ENCODE measurements at places on chromosomes 5 and 9. TPM values are rescaled to one million over a fixed set of nuclear protein-coding genes. Genes with fewer than 3 reads are reported as not detected.

- DNase-seq, result no peak
- no peaks in the 10 kb centered on the region for H3K27me3 ChIP-seq
- H3K4me1 ChIP-seq, result peaks cover 43% of the 10 kb centered on the region
- no peak overlapping the region for H3K4me3 ChIP-seq
- 0 out of 2 replicates have a peak overlapping the region, but pooled peaks have one; percentile 1 for H3K27ac ChIP-seq
- H3K36me3 ChIP-seq, result no peaks in the 10 kb centered on the region
Measured at GRCh38 chr9:37998881-37999587, 70.0 kb downstream of the SHB start.

DNA sequence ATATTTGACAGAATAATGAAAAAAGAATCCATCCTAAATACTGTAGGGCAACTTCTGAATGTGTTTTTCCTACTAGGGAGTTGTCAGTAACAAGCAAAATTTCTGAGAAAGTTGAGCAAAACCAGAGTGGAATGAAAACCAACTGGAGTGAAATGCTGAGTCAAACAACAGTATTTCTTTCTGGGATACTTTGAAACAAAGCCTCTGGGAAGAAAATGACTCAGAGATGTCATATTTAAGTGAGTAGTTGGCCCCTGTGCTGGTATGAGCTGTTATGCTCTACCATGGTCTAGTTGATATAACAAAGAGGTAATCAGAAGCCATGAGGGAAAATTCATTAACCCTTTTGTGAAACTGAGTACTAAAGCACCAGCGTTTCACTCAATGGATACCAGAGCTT, 372.1 kb upstream of the C9orf72 start:
- H3K36me3 ChIP-seq, result no peaks in the 10 kb centered on the region
- no peak for DNase-seq
- no peak overlapping the region for H3K4me3 ChIP-seq
- H3K27ac ChIP-seq, result no peak overlapping the region
- no peaks in the 10 kb centered on the region for H3K4me1 ChIP-seq

DNA sequence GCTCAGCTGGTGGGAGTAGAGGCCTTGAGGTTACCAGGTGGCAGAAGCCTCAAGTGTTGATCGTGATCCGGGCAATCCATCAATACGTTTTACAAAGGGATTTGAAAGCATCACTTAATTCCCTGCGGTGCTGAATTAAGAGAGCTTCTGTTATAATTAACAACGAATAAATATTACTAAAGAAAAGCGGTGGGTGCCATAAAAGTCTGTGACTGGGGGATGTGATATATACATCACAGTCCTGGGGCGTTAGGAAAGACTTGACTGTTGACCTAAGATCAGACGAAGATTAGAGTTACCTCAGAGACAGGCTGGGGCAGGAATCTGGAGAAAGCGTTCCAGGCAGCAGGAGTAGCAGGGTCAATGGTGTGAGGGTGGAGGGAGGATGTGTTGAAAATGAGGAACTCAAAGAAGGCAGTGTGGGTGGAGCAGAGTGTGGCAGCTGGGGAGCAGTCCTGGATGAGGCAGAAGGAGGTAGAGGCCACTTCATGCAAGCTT, 6.7 kb upstream of the C5orf63 start:
- H3K27ac ChIP-seq, result no peak overlapping the region
- H3K4me3 ChIP-seq, result no peak overlapping the region
- H3K27me3 ChIP-seq, result no peaks in the 10 kb centered on the region
- H3K36me3 ChIP-seq, result no peaks in the 10 kb centered on the region

DNA sequence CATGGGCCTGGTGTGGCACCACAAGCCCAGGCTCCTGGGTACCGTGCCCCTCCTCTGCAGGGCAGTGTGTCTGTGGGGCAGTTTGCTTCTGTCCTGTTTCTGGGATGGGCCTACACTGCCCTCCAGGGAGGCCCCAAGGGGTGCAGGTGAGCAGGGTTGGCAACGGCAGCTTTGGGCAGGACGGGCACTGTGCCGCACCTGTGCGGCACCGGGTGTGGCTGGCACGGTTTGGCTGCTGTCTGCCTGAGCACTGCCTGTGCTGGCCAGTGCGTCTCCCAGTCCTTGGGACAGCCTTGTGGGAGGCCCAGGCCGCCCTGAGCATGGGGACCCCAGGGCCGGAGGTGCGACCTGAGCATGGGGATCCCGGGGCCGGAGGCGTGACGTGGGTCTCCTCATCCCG, 37.2 kb downstream of the RXRA start:
- no peak overlapping the region for H3K4me3 ChIP-seq
- no peaks in the 10 kb centered on the region for H3K4me1 ChIP-seq
- H3K27ac ChIP-seq, result no peak overlapping the region
- H3K27me3 ChIP-seq, result no peaks in the 10 kb centered on the region

DNA sequence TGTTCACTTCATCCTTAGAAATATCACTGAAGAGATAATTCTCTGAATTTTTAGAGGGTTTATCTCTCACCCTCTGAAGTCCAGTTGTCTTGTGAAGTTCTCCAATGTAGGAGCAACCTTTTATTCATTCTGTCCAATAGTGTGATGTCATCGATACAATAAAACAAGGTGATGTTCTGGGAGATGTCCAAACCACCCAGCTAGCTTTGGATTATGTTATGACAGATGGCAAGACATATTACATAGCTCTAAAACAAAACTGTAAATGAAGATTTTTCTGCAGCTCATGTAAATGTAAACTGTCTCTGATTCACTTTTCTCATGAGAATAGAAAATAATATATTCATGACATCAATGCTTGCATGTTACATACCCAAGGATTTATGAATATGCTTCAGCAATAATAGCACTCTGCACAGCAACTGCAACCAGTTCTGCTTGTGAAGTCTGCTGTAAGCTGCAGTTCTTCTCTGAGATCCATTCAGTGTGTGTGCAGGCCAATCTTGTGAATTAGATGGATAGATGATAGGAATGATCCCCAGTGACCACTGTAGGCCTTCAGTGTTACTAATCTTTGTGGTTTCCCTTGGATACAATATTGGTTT, 172.6 kb upstream of the CDH12 start:
- no peaks in the 10 kb centered on the region for H3K4me1 ChIP-seq
- H3K27ac ChIP-seq, result no peak overlapping the region

DNA sequence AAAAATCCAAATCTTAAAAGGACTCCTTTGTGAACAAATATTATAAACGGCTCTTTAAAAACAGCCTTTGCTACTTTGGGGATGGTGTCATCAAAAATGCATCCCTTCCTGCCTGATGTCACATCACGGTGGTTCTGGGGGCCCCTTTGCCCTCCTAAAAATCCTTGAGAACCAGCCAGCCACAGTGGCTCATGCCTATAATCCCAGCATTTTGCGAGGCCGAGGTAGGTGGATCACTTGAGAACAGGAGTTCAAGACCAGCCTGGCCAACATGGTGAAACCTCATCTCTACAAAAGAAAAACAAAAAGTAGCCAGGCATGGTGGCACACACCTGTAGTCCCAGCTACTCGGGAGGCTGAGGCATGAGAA, 43.9 kb downstream of the FNBP1 start:
- DNase-seq, result no peak
- peak overlapping the region; percentile 54 for H3K27ac ChIP-seq
- no peaks in the 10 kb centered on the region for H3K27me3 ChIP-seq
- H3K36me3 ChIP-seq, result peaks cover 32% of the 10 kb centered on the region
- H3K4me3 ChIP-seq, result no peak overlapping the region
- H3K4me1 ChIP-seq, result peaks cover 63% of the 10 kb centered on the region

DNA sequence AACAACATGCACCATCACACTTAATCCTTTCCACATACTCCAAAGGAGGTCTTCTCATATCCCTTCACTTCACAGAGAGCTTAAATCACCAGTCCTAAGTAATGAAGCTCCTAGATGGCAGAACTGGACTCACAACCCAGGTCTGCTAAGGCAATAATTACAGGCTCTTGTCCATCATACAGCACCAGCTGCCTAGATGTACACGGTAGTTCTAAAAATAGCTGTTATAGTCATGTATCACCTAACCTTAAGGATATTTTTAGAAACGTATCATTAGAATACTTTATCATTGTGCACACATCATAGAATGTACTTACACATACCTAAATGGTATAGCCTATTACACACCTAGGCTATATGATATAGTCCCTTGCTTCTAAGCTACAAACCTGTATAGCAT, 644.6 kb upstream of the RGMB start:
- DNase-seq, result no peak
- H3K36me3 ChIP-seq, result no peaks in the 10 kb centered on the region
- H3K4me3 ChIP-seq, result no peak overlapping the region
- H3K4me1 ChIP-seq, result no peaks in the 10 kb centered on the region
- no peak overlapping the region for H3K27ac ChIP-seq
- H3K27me3 ChIP-seq, result no peaks in the 10 kb centered on the region

DNA sequence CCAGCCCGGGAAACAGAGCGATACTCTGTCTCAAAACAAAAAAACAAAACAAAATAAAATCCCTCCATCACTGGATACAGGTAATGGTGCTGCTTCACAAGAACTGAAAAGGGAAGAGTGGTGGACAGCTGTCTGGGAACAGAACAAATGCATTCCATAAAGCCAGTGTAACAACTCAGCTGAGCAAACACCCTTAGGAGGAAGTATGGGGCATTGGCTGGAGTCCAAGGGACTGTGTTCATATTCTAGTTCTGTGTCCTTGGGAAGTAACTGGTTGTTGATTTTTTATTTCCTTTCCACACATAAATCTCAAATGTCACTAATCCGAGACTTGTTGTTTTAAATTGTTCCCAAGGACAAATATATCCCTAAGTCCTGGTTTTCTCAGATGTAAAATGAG, 38.3 kb downstream of the HTR1A start:
- no peak for DNase-seq
- no peak overlapping the region for H3K27ac ChIP-seq
- no peaks in the 10 kb centered on the region for H3K36me3 ChIP-seq
- no peak overlapping the region for H3K4me3 ChIP-seq

- no peak overlapping the region for H3K4me3 ChIP-seq
- peaks cover 29% of the 10 kb centered on the region for H3K36me3 ChIP-seq
- no peaks in the 10 kb centered on the region for H3K27me3 ChIP-seq
- no peak for DNase-seq
- no peak overlapping the region for H3K27ac ChIP-seq
- H3K4me1 ChIP-seq, result no peaks in the 10 kb centered on the region
Measured at GRCh38 chr9:128802482-128802881, 15.4 kb downstream of the TBC1D13 start.

DNA sequence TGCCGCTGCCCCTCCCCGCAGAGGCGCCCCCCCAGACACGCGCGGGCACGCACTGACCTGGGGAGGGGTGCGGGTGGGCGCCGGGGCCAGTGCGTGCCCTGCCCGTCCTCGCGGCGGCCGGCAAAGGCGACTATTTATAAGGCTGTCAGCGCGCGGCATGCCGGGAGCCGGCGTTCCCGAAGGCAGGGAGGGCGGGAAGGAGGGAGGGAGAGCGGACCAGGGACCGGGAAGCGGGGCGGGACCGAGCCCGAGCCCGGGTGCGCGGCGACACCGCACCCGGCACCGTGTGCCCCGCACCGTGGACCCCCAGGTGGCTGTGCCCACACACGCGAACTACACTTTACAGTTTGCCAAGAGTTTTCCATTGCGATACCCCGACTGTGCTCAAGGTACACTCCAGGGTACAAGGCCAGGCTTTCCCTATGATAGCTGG, at the start of gene AK1:
TSS of gene AK1 (minus strand) at position 110 of the 433 bp plus-strand sequence. CDS start 3,058 bp downstream, outside the sequence.
- no peaks in the 10 kb centered on the region for H3K27me3 ChIP-seq
- DNase-seq, result no peak
- no peaks in the 10 kb centered on the region for H3K36me3 ChIP-seq
- H3K27ac ChIP-seq, result no peak within 1 kb of the TSS

DNA sequence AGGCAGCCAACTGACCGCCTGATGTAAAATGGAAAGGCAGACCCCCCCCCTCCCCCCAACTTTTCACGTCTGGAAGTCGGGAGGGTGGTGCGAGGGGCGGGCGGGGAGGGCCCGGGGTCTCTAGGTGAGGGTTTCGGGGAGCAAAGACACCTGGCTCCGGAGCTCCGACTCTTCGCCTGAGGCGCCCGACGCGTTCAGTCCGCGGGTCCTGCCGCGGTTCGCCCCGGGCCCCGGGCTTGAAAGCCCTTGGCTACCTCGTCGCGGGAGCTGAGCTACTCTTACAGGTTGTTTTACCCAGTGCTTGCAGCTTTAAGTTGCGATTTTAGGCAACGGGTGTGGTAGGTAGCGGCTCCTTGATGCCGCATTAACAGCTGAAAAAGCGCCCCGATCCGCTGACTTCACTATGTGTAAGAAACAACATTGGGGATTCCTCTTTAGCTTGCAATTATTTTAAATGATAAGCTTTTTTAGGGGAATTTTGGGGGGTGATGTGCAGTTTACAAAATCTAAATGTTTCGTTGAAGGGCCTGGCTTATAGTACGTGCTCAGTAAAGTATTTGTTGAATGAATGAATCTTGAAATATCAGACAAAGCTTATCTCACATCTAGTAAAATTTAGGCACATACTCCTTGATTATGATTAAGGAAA, 722 bp downstream of the CDC42SE2 start:
- peak overlapping the region; percentile 96 for H3K27ac ChIP-seq
- DNase-seq, result no peak

DNA sequence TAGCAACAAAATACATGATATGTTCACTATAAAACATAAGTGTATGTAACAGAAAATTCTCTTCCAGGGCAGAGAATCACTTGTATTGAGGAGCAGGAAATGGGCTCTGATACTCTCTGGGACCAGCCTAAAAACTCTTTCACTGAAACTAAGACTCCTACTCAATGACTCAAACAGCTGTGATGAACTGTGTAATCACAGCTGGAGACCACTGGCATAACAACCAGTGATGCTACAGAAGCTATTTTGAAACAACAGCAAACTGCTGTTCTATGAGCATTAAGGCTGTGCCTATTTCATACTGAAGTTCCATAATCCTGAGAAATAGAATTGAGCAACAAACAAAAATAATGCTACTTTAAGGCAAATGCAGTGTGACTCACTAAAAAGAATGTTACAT, 594.0 kb downstream of the HINT1 start:
- no peak overlapping the region for H3K27ac ChIP-seq
- no peaks in the 10 kb centered on the region for H3K27me3 ChIP-seq
- no peaks in the 10 kb centered on the region for H3K36me3 ChIP-seq
- DNase-seq, result no peak
- no peaks in the 10 kb centered on the region for H3K4me1 ChIP-seq

DNA sequence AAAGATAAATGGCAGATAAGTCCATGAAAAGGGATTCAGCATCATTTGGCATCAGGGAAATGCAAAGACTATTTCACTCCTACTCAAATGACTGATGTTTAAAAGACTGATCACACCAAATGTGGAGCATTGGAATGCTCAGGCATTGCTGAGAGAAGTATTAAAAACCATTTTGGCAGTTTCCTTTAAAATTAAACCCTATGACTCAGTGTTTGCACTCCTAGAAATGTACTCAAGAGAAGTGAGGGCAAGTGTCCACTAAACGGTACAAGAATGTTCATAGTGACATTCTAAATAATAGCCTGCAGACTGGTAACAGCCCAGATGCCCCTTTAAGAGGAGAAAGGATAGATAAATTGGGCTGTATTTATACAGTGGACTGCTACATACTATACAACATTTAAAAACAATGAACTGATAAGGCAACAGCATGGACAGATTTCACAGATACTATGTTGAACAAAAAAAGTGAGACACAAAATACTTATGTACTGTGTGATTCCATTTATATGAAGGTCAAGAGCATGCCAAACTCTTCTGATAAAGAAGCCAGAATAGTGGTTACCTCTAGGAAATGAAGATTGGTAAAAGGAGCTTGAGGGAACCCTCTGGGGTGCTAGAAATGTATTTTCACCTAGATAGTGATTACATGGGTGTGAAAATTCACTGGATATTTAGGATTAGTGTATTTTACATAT, 24.6 kb downstream of the APC start:
- H3K4me1 ChIP-seq, result no peaks in the 10 kb centered on the region
- no peak for DNase-seq
- no peak overlapping the region for H3K4me3 ChIP-seq
- H3K36me3 ChIP-seq, result no peaks in the 10 kb centered on the region

MLANA gene
- 0.21 TPM for polyA plus RNA-seq

TEK gene
- polyA plus RNA-seq, result not detected
